ENCODE measurements at places on chromosomes 3 and 15.
A peak's percentile ranks its signal among the peaks of the same experiment; 100 is the strongest.

GRCh38 chr3:184314363-184314699, at the start of gene EIF4G1:
Gene EIF4G1 (plus strand): TSS chr3:184314606. CDS start chr3:184315797, 1,191 bp downstream.
- peak; percentile 96 for DNase-seq

DNA sequence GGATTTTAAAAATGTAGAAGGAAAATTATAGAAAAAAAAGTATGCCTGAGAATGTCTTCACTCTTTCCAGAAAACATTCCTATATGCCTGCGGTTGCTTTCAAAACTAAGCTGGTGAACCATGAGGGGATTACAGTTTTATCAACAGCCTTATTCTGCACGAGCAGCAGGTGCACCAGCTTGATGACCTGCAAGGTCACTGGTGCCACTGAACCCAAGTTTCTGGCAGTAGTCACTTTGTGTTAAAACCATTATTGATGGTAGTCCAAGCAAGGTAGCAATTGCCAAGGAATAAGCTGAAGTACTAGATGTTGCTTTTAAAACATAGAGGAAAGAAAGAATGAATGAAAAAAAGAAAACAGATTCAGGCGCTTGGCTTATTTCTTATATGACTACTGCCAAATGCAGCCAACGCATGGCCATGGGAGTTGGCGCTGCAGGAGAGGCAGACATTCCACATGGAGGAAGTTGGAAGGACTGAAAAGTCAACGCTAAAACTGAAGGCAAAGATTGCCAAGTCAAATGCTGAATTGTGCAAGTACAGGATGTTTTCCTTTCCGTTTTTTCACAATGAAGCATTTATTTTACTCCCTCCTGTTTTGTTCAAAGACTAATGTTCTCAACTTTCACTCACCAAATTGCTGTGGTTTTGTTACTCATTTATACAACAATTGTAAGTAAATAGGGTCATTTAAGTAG, 601.4 kb downstream of the CADM2 start:
- no peak for DNase-seq

DNA sequence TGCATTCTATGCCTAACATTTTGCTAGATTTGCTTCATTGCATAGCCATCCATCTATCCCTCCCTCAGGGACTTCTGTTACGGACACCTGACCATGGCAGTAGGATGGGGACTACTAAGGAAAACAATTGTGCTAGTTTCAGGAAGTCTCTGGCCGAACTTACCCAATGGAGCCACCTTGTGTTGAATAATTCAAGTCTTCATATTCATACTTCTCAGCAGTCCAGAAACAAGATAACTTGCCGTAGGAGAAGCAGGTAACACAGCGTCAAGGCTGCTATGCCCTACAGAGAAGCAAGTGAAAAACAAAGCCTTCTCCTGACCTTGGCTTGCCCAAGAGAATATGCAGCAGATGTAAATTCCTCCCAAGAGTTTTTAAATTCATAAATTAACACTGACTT, 685.3 kb downstream of the GRM7 start:
- no peak for DNase-seq

DNA sequence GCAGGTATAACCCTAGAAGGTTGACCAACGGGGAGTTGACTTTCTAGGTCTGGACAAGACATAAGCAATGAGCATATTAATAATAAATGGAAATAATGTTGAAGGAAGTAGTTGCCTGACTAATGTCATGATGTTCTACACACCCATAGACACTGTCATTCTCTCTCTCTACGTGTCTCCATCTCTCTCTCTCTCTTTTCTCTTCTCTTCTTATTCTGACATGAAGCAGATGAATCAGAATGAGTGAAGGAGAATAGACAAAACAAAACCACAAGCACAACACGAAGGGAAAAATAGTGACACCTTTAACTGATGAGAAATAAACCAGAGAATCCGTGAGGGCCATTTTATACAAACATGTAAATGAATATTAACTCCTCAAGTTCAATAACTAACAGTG, 26.7 kb upstream of the CCDC80 start:
- DNase-seq, result no peak

DNA sequence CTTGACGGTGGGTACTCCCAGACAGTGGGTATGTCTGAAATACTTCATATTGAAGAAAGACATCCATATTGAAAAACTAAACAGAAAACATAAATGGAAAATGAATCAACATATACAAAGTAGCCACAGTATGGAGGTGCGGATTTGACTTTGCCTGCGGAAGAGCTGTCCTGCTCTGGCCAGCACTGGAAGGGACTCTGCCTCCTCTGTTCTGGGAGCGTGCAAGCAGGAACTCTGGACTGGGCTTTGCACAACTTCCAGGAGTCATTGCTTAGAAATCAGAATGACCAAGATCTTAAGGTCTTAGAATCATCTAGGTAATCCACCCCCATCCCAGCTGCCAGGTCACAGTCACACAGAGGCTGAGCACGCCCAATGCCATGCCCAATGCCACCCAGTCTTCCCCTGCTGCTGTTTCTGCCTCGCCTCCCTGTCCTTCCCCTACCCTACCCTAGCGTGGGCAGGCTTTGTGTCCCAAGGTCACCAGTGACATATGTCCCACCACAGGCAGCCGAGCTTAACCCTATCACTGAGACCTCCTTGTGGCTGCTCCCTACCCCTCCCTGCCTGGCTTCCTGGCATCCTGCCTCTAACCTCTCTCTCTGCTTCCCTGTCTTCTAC, 36.3 kb downstream of the CDC25A start:
- DNase-seq, result no peak

DNA sequence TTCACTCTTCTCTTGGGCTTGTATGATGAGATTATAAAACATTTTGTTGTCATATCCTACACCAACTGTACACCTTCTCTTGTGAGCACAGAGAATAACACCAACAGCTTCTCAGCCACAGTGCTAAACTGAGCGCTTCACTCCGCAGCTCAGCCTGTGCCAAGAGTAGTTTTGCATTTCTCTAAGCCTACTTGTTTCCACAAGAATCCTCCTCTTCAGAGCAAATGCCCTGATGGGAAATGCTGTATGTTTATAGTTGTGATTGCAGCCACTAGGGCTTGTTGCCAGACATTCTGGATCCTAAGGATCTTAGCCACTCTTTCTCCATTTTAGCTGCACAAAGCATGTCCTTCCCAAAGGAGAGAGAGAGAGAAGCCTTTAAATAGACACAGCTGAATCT, 138.8 kb upstream of the PLXND1 start:
- DNase-seq, result no peak

DNA sequence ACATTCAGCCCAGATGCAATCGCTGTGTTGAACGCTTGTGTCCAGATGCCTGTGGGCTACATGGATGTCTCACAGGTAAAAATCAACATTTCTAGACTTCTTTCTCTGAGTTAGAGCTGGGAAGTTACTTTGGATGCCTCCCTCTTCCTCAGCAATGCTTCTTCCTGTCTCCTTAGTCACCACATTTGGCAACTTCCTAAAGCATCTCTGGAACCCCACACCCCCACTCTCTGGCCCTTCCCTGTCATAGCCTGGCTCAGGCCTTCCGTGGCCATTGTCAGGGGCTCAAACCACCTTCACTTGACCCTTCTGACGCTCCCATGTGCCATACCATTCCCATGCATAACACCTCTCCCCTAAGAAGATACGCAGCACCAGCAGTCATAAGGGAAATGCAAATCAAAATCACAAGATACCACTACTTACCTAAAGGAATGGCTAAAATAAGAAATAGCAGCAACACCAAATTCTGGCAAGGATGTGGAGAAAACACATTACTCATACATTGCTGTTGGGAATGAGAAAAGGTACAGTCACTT, 21.6 kb upstream of the RGMA start:
- no peak for DNase-seq

DNA sequence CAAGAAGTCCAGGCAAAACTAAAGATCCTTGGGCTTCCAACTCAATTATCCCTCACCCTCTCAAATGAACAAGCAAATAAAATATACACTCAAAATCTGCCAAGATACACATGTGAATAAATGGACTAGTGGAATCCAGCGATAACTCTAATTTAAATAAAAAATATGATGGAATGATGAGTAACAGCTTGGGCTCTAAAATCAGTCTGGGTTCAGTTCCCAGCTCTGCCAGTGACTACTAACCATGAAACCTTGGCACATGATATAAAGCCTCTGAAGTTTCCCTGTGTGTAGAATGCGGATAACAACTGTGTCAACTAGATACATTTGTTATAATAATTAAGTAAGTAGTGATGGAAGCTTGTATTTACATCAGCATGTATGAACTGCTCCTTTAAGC, 81.3 kb downstream of the CADPS start:
- no peak for DNase-seq

- DNase-seq, result no peak
These were observed 2.6 kb upstream of the FOXP1 start for GRCh38 chr3:71585887-71586809.

DNA sequence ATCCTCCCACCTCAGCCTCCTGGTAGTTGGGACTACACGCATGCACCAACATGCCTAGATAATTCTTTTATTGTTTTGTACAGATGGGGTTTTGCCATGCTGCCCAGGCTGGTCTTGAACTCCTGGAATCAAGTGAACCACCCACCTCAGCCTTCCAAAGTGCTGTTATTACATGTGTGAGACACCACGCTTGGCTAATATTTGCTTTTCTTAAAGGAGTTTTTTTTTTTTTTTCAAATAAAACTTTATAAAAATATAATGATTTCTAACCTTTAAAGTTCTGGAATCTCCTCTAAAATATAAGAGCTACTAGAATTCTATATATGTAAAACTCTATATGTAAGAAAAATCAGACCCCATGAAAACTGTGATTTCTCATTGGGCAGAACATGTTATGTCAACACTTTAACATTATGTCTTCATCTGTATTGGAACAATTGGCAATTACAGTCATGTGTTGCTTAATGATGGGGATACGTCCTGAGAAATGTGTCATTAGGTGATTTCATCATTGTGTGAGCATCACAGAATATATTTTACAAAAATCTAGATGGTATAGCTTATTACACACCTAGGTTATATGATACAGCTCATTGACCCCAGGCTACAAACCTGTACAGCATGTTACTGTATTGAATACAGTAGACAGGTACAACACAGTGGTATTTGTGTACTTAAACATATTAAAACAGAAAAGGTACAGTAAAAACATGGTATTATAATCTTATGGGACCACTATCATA, 377.0 kb downstream of the PLCL2 start:
- no peak for DNase-seq

GRCh38 chr3:44114142-44114541, 127.5 kb upstream of the TOPAZ1 start:
- no peak for DNase-seq

GRCh38 chr15:40985541-40986330, 32.5 kb downstream of the CHAC1 start:
- DNase-seq, result no peak

DNA sequence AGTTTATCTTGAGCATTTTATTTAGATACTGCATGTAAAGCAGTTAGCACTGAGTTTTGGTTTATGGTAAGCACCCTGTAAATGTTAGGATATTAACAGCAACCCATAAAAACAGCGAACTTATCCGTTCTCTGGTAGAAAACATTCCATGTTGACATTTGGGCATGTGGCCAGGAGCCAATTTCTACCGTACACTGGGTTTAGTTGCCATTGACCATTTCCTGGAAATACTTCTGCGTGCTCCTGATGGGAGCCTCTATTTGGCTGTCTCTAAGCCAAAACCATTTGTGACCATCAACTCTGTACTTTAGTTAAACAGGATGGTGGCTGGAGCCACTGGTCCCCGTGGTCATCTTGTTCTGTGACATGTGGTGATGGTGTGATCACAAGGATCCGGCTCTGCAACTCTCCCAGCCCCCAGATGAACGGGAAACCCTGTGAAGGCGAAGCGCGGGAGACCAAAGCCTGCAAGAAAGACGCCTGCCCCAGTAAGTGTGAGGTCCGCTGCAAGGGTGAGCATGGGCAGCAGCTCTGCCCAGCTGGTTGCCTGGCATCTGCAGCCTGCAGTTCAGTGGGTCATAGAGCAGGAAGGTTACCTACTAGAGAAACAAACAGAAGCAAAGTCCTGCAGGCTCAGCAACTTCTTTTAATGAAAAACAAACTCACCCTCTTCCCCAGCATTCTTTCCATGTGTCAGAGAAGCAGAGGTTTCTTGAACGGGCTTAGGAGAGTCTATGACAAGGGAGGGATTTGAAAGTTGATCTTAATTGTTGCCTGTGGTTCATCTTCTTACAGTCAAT, 7.1 kb downstream of the THBS1 start:
- peak; percentile 57 for DNase-seq

Measured in left lobe of liver (tissue), 2 donors.